ENCODE measurements at places on chromosomes 5 and 9.

GRCh38 chr5:151123897-151124751 lies 33.5 kb downstream of the ANXA6 start:
- peak; percentile 51 for DNase-seq

- DNase-seq = no peak
Measured at GRCh38 chr9:28750136-28750535, 1176.9 kb upstream of the C9orf72 start.

GRCh38 chr5:164934039-164934438 lies 1428.6 kb downstream of the MAT2B start:
- no peak for DNase-seq

DNA sequence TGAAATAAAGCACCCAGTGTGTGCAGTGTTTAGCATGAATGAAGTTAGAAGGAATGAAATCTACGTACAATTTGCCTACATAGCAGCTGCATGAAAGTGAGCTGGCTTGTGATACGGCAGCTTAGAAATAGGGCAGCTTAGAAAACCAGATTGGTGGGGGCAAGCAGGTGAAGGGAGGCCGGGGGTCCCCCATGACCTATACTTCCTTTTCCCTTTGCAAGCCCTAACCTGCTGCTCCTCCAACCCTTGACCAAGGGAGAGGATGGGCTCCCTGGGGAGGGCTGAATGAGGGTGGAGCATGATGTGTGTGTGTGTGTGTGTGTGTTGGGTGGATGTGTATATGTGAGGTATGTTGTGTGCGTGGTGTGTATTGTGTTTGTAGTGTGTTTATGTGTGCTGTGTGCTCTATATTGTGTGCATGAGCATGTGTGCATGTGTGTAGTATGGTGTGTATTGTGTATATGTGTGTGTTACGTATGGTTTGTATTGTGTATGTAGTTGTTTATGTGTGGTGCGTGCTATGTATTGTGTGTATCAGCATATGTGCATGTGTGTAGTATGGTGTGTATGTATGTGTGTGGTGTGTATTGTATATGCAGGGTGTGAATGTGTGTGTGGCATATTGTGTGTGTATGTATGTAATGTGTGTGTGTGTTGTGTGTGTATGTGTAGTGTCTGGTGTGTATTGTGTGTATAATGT lies 72.1 kb downstream of the TENT4A start:
- DNase-seq = no peak

DNA sequence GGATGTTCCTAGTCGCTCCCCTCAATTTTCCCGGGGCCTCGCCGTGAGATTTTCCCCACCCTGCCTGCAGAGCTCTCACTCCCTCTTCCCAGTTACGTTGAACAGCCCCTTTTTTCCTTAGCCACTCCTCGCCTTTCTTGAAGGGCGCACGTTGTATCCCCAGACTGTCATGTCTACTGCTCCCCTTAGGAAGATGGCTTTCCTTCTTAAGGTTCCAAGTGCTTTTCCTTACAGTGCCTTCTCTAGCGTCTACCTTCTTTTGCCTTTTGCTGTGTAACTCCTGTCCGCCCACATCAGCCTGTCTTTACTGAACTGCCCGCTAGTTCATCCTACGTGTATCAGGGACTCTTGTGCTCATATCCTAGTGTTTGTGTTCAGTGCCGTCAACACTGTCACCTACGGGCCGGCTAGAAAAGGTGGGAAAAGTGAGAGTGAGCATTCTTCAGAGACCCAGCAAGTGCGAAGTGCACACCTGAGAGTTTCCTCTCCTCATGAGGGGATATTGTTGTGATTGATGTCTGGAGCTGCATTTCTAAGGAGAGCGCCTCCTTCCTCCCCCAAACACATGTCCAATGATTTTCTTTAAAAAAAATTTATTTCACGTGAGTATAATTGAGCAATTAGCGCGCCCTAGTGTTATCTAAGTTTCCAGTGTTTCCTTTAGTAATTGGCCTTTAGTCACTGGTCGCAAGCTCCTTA lies 764 bp downstream of the CAMLG start:
- peak; percentile 32 for DNase-seq
